ENCODE measurements at places on chromosomes 11 and 22.

DNA sequence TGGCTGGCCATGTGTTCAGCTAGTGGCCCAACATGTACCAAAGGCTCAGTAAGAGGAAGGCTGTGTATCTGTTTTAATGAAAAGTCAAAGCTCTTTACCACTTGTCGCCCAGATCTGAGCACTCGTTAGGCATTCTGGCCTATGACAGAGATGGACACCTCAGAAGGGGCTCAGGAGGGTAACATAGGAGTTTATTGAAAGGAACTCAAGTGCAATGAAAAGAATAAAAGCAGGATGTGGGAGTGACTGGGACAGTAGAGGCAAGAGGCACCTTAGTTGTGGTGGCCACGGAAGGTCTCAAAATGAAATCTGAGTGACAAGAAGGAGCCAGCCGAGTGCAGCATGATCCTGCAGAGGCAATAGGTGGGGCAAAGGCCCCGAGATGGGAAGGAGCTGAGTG is 309.7 kb downstream of the MN1 start:
- DNase-seq = no peak

- no peak for DNase-seq
Observed at GRCh38 chr22:47698906-47699305, 936.5 kb downstream of the TBC1D22A start.

- DNase-seq = no peak
Observed at GRCh38 chr11:85619499-85619898, 7.6 kb downstream of the DLG2 start.

DNA sequence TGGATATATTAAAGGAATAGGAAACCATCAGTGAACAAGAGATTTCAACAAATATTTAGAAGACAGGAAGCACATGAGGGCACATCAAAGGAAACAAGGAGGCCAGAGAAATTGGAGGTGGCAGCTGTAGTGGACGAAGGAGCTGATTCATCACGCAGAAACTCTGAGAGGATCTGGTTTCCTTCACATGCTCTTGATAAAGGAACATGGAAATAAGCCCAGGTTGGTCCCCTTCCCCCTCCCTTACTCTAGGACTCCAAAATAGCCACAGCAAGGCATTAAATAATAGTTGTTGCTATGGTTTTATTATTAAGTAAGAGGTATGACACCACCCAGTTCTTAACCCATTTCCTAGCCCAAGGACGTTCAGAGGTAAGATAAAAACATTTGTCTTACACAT is 11.3 kb downstream of the IZUMO1R start:
- DNase-seq = no peak

- DNase-seq = no peak
Observed at GRCh38 chr11:78282821-78283220, 94.1 kb downstream of the USP35 start.

- no peak for DNase-seq
Observed at GRCh38 chr11:61968758-61969390, 1.4 kb upstream of the FTH1 start.

- DNase-seq = no peak
Observed at GRCh38 chr11:112735470-112735869, 225.8 kb upstream of the NCAM1 start.

GRCh38 chr22:46068593-46069491 is 81.5 kb upstream of the PPARA start:
- no peak for DNase-seq

DNA sequence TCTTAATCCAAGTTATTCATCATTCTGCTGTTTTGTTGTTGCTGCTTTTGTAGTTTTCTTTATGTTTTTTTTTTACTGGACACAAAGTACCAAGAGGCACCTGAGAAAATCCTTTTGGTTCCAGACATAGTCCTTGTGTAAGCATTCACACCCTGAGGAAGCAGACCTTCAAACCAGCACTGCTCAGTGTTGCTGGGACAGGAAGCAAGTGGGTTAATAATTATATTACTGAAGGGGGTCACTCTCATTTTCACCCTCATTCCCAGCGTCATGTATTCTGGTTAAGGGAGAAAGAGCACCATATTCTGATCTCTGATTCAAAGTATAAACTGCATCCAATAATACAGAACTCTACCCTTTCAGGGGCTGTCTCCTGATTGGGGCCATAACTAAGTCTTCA is 5.9 kb upstream of the ALKBH3 start:
- DNase-seq = no peak

DNA sequence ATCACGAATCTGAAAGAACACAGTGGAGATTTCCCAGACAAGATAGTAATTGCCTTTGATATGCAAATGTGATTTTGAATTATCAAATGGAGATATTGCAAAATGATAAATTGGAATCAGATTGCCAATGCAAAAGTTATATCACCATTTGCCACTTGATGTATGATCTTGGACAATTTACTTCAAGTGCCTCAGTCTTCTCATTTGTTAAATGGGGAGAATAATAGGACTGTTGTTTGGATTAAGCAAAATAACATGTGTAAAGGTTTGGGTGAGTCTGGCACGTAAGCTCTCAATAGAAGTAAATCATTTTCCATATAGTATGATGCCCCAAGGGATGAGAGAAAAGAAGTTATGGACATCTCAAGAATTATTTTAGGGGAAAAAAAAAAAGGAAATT is 7.9 kb upstream of the PHF21A start:
- DNase-seq = no peak

DNA sequence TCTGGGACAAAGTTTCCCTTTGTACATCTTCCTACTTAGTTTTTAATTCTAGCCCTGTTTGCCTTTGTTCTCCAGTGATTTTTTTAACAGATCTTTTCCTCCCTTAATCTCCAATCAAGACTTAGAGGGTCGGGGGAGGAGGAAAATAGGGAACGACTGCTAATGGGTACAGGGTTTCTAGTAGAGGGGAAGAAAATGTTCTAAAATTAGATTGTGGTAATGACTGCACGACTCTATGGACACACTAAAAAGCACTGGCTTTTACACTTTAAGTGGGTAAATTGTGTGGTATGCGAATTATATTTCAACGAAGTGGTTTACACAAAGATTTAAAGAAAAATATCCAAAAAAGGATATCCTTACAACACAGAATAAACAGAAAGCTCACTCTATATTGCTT is 110.0 kb upstream of the SPON1 start:
- DNase-seq = no peak

GRCh38 chr11:130861902-130862860 is 54.1 kb downstream of the SNX19 start:
- DNase-seq = peak; percentile 75

DNA sequence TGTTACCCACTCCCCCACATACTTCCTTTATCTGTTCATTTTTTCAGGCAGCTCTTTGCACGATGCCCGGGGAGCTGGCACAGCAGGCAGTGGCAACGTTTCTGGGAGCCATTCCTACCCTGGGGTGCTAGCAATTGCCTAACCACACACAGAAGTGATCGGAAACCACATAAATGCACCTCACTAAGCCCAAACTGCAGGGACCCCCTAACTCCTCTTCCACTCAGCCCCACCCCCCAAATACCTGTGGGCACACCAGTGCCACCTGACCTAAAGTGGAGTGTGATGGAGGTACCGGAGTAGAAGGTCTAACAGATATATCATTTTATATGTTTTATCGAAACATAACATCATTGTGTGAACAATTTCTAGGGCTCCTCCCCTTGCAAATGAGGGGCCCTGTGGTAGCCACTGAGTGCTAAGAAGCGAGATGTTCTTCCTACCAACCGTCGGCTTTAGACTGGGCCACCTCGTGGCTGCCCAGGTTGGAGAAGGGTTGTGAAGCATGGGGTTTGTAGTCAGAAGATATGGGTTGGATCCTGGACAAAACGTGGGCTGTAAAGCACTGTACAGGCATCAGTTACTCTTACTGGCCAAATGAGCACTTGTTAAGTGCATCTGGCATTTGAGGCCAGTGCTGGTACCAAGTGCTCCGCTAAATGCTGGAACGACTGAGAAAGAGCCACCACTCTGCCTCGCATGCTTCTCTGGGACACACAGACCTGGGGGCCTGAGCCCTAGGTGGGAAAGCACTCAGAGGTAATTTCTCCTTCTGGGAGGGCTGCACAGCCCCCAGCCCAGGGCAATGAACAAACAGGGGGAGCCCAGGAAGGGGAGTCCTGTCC is 2.8 kb downstream of the MRGPRD start:
- no peak for DNase-seq

DNA sequence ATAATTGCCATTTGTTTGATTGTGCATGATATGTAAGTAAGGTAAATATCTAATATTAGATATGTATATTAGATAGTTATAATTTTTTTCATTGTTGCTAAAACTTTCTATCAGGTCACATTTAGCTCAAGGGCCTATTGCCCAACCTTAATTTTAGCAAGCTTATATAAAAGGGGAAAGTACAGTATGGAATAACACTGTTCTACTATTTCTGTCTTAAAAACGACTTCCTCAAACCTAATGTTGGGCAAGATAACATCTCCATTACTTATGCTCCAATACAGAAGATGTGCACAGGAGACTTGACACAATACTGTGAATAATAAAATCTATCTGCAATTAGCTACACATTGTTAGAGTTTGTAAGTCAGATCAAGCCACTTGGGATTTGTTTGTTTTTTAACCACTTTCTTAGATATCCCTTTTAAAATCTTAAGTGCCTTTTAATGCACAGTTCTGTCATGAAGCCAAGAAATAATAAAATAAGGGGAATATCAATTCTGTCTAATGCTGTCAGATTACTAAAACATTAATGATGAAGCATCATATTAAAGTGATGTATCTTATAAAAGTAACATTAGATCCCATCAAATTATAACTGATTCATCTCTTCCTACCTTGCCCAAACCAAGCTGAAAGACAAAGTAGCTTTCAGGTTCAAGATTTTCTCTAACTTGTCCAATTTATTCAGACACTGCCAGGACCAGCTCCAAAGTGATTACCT is 98.1 kb downstream of the SIK3 start:
- no peak for DNase-seq

GRCh38 chr11:4890279-4890678 is 8.6 kb downstream of the OR51T1 start:
- DNase-seq = no peak

DNA sequence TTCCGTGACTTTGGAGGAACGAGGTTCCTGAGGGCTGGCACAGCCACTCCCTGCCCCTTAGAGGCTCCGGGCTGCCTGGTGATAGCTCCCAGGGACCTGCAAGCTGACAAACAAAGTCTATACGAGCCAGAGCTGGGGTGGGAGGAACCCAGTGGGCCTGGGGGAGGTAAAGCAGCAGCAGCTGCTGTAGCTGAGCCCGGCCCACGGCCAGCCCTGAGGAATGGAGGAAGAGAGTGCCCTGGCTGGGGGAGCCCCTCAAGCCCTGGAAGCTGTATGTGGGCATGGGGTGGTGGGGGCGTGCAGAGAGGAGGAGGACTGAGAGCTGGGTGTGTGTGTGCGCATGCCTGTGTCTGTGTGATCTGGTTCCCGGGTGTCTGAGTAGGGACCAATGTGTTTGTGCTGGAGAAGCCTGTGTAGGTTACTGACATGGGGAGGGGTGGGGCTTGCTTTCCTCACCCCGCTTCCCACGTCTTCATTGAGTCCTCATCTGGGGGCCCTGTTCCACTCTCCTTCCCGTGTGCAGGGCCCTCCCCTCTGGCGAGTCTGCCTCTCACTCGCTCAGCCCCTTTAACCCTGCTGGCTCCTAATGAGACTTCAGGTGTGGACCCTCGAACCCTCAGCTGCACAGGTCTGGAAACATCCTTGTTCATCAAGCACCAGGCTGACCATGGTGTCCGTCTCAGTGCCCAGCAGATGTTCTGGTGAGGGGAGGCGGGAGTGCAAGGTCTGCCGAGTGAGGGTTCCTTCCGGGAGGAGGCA is 10.8 kb downstream of the ST3GAL4 start:
- no peak for DNase-seq

GRCh38 chr22:43426816-43427215 is 15.0 kb downstream of the MPPED1 start:
- DNase-seq = no peak

DNA sequence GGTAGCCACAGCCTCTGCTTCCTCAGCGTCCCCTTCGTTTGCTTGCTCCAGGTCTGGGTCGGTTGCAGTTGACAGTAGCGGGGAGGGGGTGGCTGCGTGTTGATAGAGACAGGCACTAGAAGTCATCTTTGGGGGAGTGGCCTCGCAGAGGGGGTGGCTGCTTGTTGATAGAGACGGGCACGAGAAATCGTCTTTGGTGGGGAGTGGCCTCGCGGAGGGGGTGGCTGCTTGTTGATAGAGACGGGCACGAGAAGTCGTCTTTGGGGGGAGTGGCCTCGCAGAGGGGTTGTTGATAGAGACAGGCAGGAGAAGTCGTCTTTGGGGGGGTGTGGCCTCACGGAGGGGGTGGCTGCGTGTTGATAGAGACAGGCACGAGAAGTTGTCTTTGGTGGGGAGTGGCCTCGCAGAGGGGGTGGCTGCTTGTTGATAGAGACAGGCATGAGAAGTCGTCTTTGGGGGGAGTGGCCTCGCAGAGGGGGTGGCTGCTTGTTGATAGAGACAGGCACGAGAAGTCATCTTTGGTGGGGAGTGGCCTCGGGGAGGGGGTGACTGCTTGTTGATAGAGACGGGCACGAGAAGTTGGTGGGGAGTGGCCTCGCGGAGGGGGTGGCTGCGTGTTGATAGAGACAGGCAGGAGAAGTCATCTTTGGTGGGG is 328.3 kb downstream of the TBC1D22A start:
- no peak for DNase-seq

- DNase-seq = peak; percentile 12
Observed at GRCh38 chr11:69888483-69889181, 69.4 kb upstream of the FGF3 start.

- peak; percentile 5 for DNase-seq
Observed at GRCh38 chr11:36564376-36565030, 3.3 kb upstream of the RAG1 start.

GRCh38 chr11:16737818-16738192 is 642 bp upstream of the C11orf58 start:
- DNase-seq = no peak

GRCh38 chr11:132114743-132115142 is 744.3 kb downstream of the NTM start:
- DNase-seq = no peak

GRCh38 chr11:109864151-109864661 is 229.0 kb upstream of the ZC3H12C start:
- no peak for DNase-seq

DNA sequence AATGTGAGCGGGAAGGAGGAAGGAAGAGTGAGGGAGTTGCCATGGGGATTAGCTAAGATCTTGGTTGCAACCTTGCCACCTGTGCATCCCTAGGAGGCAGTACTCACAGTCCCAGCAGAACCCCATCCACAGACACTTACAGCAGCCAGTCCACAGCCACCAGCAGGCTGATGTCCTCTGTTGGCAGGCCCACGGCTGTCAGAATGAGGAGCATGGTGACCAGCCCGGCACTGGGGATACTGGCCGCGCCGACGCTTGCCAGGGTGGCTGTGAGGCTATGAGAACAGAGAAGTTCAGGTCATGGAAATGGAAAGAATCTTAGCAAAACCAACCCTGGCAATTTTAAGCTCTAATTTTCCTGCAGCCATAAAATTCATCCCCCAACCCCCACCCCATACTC is 138.6 kb downstream of the SLC1A2 start:
- DNase-seq = no peak

GRCh38 chr11:13364388-13364787 is 86.8 kb downstream of the BMAL1 start:
- DNase-seq = no peak

DNA sequence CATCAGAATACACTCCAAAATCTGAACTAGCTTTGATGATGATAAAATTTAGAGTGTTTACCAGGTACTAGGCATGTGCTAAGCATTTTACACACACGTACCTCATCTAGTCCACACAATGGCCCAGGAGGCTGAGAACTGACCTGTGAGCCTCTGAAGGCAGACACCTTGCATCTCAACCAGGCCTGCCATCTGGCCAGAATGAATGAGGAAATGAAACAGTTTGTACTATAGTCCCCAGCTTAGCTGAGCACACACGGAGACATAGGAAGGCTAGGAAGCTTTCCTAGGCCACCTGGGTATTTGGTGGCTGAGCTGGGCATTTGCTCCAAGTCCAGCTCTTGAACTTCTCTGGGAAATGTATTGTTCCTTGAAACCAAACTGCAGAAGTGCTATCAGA is 6.9 kb upstream of the SHANK3 start:
- no peak for DNase-seq

Measured in DMS153 (cell line).